Sigmoid colon (tissue), 7 donors: ENCODE measurements at places on chromosomes 6 and 20. TPM values are rescaled to one million over a fixed set of nuclear protein-coding genes. Genes with fewer than 3 reads are reported as not detected.

DNA sequence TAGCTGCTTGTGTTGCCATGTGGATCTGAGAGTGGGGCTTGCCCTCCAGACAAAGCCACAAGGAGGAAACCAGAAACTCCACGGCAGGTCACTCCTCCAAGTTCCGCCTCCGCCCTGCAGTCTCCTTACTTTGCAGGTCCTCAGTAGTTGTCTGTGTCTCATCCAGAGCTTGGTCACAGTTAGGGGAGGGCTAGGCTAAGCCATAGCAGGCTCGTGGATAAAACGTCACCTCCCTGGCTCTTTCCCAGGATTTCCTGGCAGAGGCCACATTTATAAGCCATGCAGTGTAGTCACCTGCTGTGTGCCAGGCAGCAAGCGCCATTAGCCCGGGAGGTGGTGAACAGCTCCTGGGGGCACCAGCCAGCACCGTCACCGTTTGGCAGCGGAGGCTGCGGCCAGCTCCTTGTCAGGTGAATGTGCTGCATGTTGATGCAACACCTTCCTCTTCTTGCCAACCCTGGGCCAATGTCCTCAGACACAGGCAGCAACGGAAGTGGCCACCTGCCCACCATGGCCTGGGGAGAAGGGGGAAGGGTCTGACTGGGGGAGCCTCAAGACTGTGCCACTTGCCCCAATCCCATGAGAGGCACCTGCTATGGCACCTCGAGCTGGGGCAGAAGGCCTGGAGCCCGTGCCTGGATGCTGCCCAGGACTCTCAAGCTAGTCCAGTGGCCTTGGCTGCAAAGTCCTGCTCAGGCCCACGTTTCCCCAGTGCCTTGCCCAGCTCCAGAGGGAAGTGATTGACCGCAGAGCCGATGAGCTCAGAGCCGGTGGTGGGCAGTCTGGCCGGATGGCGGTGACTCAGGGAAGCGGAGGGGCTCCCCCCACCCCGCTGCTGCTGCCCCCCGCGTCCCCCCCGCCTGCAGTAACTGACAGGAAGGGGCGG lies 39.0 kb upstream of the SLCO4A1 start:
- H3K4me3 ChIP-seq: no peak overlapping the region
- DNase-seq: peak; percentile 83
- peak overlapping the region; percentile 15 for H3K27ac ChIP-seq
- H3K27me3 ChIP-seq: peaks cover 68% of the 10 kb centered on the region
- no peaks in the 10 kb centered on the region for H3K36me3 ChIP-seq

The PACRG gene
- polyA plus RNA-seq: not detected

The TMEM217 gene
- 0.90 TPM for polyA plus RNA-seq

GRCh38 chr20:41136680-41137613 lies at the start of gene PLCG1:
Gene PLCG1, plus strand, starts transcription at chr20:41137543. Its CDS starts 99 bp downstream, at chr20:41137642.
- peak within 1 kb of the TSS; percentile 73 for H3K4me3 ChIP-seq
- DNase-seq: peak; percentile 95
- no peaks in the 10 kb centered on the region for H3K4me1 ChIP-seq

The CFAP61 gene
- 0.60 TPM for polyA plus RNA-seq

GRCh38 chr20:3706774-3707507 lies 5.5 kb downstream of the SIGLEC1 start:
- H3K4me3 ChIP-seq: no peak overlapping the region
- H3K27ac ChIP-seq: no peak overlapping the region
- no peaks in the 10 kb centered on the region for H3K27me3 ChIP-seq
- no peak for DNase-seq
- H3K4me1 ChIP-seq: peaks cover 10% of the 10 kb centered on the region
- no peaks in the 10 kb centered on the region for H3K36me3 ChIP-seq

GRCh38 chr20:5100684-5101347 lies 18.9 kb downstream of the PCNA start:
- no peaks in the 10 kb centered on the region for H3K27me3 ChIP-seq
- peaks cover 24% of the 10 kb centered on the region for H3K36me3 ChIP-seq
- H3K4me3 ChIP-seq: no peak overlapping the region
- no peaks in the 10 kb centered on the region for H3K4me1 ChIP-seq
- peak; percentile 82 for DNase-seq

DNA sequence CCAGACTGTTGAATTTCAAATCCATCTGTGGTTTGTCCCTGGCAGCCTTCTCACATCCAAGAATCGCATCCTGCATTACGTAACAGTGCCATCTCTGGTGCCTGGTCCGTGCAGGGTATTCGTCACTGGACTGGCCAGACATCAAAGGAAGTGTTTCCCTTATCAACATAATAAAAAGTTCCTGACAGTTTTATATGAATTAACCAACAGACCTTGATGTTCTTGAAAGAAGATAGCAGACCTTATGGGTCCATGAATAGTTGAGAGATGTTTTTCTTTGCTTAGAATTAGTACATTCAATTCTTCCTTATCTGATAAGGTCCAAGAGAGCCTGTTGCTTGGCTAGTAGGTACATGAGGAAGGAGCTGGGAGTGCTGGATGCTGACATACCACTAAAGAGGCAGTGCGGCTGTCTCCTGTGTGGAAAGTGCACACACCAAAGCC lies 77.6 kb downstream of the PHACTR2 start:
- no peaks in the 10 kb centered on the region for H3K27me3 ChIP-seq
- no peak for DNase-seq
- H3K4me3 ChIP-seq: no peak overlapping the region
- H3K36me3 ChIP-seq: no peaks in the 10 kb centered on the region
- no peak overlapping the region for H3K27ac ChIP-seq

GRCh38 chr20:20463933-20464374 lies 96.0 kb downstream of the INSM1 start:
- DNase-seq: no peak
- no peak overlapping the region for H3K4me3 ChIP-seq
- no peaks in the 10 kb centered on the region for H3K36me3 ChIP-seq
- H3K27ac ChIP-seq: no peak overlapping the region

DNA sequence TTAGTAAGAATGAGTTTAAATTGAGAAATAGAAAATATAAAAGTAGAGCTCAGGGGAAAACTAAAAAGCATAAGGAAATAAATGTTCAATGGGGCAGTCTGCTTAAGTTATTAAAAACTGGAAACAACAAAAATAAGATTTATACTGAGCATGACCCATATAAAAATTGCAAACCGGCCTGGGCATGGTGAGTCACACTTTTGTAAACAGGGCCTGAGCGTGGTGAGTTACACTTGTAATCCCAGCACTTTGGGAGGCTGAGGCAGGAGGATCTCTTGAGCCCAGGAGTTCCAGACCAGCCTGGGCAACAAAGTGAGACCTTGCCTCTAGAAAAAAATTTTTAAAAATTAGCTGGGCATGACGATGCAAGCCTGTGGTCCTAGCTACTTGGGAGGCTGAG lies 74.6 kb downstream of the TMEM244 start:
- H3K27me3 ChIP-seq: no peaks in the 10 kb centered on the region
- no peaks in the 10 kb centered on the region for H3K36me3 ChIP-seq
- H3K4me3 ChIP-seq: no peak overlapping the region
- no peak overlapping the region for H3K27ac ChIP-seq
- no peak for DNase-seq

GRCh38 chr6:157708933-157709332 lies 114.1 kb upstream of the SNX9 start:
- H3K36me3 ChIP-seq: no peaks in the 10 kb centered on the region
- H3K27ac ChIP-seq: no peak overlapping the region
- no peaks in the 10 kb centered on the region for H3K4me1 ChIP-seq

DNA sequence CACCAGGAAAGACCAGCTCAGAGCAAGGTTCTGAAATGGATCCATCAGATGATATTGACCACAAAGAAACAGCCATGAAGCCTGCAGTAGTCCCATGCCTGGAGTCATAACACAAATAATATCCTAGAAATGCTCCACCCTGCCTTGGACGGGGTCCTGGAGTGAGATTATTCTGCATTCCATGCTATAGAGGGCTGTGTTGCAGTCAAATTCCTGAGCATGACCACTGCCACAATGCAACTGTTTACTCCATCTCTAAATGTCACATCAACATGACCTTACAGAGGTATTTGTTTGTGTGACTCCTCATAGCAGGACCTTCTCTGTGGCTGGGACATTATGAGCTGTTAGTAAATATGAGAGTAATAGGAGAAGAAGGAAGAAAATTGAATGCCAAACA lies 257.5 kb upstream of the TCF21 start:
- DNase-seq: no peak
- no peak overlapping the region for H3K27ac ChIP-seq
- H3K36me3 ChIP-seq: no peaks in the 10 kb centered on the region
- no peaks in the 10 kb centered on the region for H3K4me1 ChIP-seq

DNA sequence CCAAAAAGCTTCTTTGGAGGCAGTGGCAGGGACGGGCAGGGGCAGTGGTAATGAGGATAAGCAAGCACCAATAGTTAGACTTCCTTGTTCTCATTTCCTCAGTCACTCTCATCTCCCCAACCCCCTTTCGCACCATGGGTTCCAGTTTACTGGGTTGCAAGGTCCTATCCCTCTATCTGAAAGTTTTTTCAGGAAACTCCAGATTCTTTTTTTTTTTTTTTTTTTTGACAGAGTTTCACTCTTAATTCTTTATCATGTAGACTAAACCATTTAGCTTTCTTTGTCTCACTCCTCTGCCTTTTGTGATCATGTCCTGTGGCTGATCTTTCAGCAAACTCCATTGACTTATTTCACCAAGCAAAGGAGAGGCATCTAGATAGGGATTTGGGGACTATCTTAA lies 51.4 kb upstream of the GMDS start:
- no peaks in the 10 kb centered on the region for H3K4me1 ChIP-seq
- no peak overlapping the region for H3K27ac ChIP-seq
- DNase-seq: no peak

DNA sequence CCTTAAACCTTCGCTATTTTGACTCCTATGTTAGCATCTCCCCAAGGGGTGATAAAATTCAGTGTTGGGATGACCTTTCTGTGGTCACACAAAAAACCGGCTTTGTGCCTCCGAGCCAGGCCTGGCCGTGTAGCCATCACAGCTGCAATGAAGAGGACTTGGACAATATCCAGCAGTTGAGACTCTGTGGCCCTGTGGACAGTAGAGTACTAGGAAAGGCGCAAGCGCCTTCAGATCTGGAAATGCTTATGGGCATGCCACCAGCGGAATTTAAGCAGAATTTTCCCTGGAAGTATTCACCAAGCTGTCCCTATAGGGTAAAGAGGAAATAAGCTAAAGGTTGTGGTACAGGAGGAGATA lies 63.3 kb upstream of the SLC2A12 start:
- H3K27ac ChIP-seq: no peak overlapping the region
- H3K4me1 ChIP-seq: no peaks in the 10 kb centered on the region
- no peak overlapping the region for H3K4me3 ChIP-seq
- H3K27me3 ChIP-seq: no peaks in the 10 kb centered on the region

The LY6G6F gene
- not detected for polyA plus RNA-seq

- no peak overlapping the region for H3K27ac ChIP-seq
- H3K27me3 ChIP-seq: no peaks in the 10 kb centered on the region
- no peak for DNase-seq
These were observed 17.0 kb downstream of the GHRH start for GRCh38 chr20:37244572-37244957.

The FBXO9 gene
- 33.8 TPM for polyA plus RNA-seq

GRCh38 chr20:59145247-59145923 lies 18.2 kb upstream of the ZNF831 start:
- no peaks in the 10 kb centered on the region for H3K36me3 ChIP-seq
- no peak for DNase-seq
- H3K27me3 ChIP-seq: no peaks in the 10 kb centered on the region
- H3K4me1 ChIP-seq: peaks cover 11% of the 10 kb centered on the region
- H3K4me3 ChIP-seq: no peak overlapping the region

DNA sequence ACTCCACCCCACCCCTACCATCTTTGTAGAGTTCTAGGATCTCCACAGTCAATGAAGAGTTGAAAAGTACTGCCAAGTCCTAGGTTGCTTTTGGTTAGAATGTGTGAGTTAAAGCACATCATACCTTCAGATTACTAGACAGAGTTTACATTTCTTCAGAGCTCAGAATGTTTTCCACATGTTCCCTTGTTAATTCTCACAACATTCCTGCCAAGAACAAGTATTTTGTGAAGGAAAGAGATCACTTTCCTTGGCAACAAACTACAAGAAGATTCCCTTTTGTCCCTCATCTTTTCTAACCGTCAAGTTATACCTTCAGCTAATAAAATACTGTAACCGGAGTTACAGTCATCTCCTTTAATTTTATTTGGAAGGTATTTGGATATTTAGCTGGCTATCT lies 266.8 kb downstream of the ZFAND3 start:
- peaks cover 11% of the 10 kb centered on the region for H3K36me3 ChIP-seq
- DNase-seq: no peak
- H3K4me1 ChIP-seq: peaks cover 41% of the 10 kb centered on the region
- no peak overlapping the region for H3K27ac ChIP-seq

The DEFB127 gene
- not detected for polyA plus RNA-seq

- H3K4me1 ChIP-seq: no peaks in the 10 kb centered on the region
- H3K27me3 ChIP-seq: no peaks in the 10 kb centered on the region
These were observed 21.9 kb downstream of the MLIP start for GRCh38 chr6:54133186-54133585.

- DNase-seq: no peak
- no peak overlapping the region for H3K27ac ChIP-seq
- peaks cover 22% of the 10 kb centered on the region for H3K27me3 ChIP-seq
- no peak overlapping the region for H3K4me3 ChIP-seq
- no peaks in the 10 kb centered on the region for H3K36me3 ChIP-seq
- H3K4me1 ChIP-seq: no peaks in the 10 kb centered on the region
These were observed 6.6 kb downstream of the HTR1B start for GRCh38 chr6:77456531-77457248.

DNA sequence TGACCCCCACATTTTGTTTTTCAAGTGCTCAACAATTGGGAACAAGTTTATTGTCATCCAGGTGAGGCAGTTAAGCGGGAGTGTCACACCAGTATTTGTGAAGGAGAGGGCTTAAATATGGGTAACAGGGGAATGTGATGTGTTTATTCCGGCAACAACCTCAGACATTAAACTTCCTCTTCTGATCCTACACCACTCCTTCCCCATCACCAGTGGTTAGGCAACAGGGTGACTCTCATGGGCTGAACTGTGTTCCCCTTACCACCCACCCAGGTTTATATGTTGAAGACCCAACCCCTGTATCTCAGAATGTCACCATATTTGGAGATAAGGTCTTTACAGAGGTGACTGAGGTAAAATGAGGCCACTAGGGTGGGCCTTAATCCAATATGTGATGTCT lies 52.1 kb upstream of the RNF182 start:
- no peaks in the 10 kb centered on the region for H3K27me3 ChIP-seq
- H3K4me1 ChIP-seq: peaks cover 11% of the 10 kb centered on the region

DNA sequence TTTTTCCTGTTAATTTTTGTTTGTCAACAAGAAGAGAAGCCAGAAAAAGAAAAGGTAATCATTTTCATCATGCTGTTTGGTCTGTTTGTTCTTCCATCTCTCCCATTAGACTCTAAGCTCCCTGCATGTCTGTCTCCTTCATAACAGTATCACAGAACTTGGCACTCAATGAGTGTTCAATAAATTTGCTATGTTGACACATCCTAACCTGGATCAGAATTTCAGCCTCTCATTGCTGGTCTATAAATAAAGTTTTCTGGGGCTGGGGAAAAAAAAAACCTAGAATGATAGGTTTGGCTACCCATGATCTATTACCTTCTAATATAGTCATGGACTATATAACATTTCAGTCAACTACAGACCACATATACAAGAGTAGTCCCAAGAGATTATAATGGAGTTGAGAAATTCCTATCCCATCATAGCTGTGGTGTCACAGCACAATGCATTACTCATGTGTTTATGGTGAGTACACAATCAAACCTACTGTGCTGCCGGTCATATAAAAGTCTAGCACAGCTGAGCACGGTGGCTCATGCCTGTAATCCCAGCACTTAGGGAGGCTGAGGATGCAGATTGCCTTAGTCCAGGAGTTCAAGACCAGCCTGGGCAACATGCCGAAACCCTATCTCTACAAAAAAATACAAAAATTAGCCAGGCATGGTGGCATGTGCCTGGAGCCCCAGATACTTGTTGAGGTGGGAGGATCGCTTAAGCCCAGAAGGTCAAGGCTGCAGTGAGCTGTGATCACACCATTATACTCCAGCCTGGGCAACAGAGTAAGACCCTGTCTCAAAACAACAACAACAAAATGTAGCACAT lies 5.9 kb downstream of the NUDT3 start:
- DNase-seq: peak; percentile 25
- peaks cover 72% of the 10 kb centered on the region for H3K4me1 ChIP-seq
- H3K36me3 ChIP-seq: no peaks in the 10 kb centered on the region
- H3K27me3 ChIP-seq: no peaks in the 10 kb centered on the region

The PLA2G7 gene
- polyA plus RNA-seq: 43.0 TPM
